Hematopoietic multipotent progenitor cell treated with erythropoietin and hydrocortisone succinate and interleukin-3 and kit ligand, for 6 days (in vitro differentiated cells): ENCODE measurements at places on chromosomes 12 and 14.

- no peak for DNase-seq
Observed at GRCh38 chr14:58690801-58691516, 53.2 kb downstream of the DACT1 start.

DNA sequence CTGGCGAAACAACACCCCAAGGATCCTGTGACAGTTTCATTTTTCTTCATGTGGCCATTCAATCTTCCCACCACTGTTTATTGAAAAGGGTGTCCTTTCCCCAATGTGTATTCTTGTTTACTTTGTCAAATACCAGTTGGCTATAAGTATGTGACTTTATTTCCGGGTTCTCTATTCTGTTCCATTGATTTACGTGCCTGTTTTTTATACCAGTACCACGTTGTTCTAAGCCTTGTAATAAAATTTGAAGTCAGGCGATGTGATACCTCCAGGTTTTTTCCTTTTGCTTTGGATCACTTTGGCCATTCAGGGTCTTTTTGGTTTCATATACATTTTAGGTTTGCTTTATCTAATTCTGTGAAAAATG is 9.1 kb upstream of the MGAT4C start:
- DNase-seq = no peak

GRCh38 chr12:58293308-58293982 is 352.1 kb downstream of the ATP23 start:
- no peak for DNase-seq

DNA sequence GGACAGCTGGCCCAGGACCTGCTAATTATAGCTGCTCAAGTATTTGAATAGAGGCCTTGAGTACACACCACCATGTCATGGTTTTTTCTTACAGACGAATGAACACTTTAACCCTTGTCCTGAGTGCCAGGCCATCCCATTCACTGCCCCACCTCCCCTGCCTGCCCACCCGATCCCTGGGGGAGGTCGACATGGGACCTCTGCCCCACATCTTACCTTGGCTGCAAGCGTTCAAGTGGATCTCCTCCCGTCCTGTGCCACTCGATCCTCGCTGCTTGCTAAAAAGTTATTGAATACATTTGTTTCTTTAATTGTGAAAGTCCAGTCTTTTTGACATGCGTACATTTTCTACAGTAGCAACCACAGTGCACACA is 10.3 kb downstream of the RTL1 start:
- DNase-seq = no peak

DNA sequence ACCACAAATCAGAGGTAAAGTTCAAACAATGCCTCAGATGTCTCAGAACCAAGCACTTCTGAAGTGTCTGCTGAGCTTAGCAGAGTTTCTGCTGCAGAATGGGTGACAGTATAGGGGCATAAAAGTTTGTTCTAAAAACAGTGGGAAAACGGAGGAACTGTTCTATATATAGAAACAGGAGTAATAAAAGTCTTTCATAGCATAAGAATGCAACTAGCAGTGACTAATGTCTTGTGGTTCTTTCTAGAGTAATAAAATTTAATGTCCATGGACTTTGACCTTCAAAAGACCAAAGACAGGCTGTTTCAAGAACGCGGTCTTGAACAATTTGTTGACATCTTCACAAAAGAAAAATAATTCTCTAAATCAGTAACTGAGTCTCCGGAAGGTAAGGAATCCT is 107.5 kb upstream of the FAR2 start:
- no peak for DNase-seq

DNA sequence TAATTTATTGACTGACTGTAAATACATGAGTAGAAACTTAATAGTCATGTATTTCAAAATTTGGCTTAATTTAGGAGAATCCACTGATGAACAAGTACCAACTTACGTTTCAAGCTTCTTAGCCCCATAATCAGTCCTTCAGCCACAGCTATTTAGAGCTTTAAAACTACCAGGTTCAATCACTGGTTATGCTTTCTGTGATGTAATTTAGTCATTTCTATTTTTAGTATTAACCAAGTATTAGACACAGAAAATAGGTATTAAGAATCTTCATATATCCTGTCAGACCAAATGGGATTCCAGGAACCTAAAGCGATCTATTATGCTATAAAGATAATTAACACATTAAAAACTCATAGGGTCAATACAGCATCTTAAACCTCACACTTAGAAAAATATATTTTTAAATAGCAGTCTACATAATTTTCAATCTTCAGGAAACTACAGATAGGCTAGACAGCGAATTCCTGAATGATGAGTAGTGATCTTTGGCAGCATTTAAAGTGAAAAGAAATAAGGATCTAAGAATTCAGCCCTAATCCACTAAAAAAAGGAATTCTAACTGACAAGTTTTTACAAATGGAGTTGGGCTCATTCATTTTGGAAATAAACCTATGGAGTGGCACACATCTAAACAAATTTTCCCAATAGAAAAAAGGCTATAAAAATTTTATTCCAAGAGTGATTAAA is 51.5 kb downstream of the ZC3H14 start:
- no peak for DNase-seq
